Activated CD4-positive, alpha-beta T cell treated with anti-CD3 and anti-CD28 coated beads for 4 hours (primary cell): ENCODE measurements at places on chromosomes 7 and 10.

GRCh38 chr10:27815261-27815660 lies 69.6 kb upstream of the MKX start:
- no peak for DNase-seq

- no peak for DNase-seq
Measured at GRCh38 chr10:6721480-6721879, 141.4 kb upstream of the PRKCQ start.

GRCh38 chr10:49736564-49737113 lies 25.5 kb downstream of the OGDHL start:
- no peak for DNase-seq

DNA sequence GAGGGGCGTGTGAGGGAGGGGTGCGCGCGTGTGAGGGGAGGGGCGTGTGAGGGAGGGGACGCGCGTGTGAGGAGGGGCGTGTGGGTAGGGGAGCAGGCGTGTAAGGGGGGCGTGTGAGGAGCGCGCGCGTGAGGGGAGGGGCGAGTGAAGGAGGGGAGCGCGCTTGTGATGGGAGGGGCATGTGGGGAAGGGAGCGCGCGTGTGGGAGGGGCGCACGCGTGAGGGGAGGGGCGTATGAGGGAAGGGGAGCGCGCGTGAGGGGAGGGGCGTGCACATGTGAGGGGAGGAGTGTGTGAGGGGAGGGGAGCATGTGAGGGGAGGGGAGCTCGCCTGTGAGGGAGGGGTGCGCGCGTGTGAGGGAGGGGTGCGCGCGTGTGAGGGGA lies 19.1 kb downstream of the MXI1 start:
- DNase-seq, result peak; percentile 82

- DNase-seq, result no peak
Measured at GRCh38 chr7:138821912-138822311, 23.9 kb upstream of the ATP6V0A4 start.

DNA sequence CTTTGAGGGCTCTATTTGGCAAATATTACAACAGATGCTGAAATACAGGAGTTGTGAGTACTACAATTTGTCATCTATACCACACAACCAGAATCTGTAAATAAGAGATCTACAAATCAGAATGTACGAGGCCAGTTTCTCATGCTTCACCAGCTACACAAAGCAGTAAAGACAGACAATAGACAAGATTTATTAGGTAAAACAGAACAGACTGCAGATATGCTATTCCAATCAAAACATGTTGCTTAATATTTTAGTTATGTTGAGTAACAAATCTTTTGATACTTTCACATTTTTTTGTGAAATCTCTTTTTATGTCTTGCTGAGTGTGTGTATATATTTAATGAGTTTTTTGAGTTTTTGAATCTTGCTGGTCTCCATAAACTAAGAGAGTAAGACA lies 109.1 kb downstream of the CHCHD3 start:
- no peak for DNase-seq
